ENCODE measurements at places on chromosomes 12 and 14.

DNA sequence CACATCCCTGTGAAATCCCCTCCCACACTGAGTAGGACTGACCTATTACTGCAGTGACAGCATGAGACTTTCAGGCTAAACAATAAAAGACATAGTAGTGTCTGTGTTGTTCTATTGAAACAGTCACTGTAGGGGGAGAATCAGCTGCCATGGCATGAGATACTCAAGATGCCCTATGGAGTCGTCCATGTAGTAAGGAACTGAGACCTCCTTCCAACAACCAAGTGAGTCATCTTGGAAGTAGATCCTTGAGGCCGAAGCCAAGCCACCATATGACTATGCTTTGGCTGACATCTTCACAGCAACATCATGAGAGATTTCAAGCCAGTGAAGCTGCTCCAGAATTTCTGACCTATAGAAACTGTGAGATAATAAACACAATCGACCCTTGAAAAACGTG is 12.1 kb upstream of the LRP6 start:
- no peak for DNase-seq

DNA sequence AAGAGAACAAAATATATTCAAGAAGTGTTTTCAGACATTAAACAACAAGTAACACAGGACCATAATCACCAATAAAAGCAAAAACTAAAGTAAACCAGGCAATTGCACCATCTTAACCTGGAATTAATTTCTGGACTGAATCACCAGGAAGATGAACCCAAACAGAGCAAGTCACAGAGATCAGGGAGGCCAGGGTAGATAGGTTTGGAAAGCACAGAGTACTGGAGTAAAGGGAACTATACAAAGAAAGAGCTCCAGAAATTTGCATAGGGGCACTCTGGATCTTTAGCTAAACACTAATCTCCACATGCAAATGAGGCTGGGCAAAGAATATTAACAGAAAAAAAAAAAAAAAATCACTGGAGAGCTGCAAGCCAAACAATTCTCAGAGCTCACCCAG is 84.7 kb downstream of the NUAK1 start:
- DNase-seq: no peak

DNA sequence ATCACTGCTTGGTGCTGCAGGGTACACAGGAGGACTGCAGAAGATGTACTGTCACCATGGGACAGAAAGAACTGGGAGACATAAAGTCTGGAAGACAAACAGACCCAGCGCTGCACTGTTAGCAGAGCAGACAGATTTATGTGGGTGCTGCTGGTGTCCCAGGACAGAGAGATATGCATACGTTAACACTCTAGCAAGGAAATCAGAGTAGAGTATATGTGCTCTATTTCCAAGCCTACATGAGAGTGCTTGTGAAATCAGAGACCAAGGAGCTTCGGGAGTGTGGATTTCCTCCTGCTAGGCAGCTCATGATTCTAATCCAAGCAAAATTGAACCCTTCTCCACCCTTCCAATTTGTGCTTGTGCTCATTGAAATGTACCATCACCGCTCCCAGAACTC is 416.5 kb downstream of the VRK1 start:
- no peak for DNase-seq

GRCh38 chr12:15592934-15593333 is 196.3 kb downstream of the EPS8 start:
- DNase-seq: no peak

DNA sequence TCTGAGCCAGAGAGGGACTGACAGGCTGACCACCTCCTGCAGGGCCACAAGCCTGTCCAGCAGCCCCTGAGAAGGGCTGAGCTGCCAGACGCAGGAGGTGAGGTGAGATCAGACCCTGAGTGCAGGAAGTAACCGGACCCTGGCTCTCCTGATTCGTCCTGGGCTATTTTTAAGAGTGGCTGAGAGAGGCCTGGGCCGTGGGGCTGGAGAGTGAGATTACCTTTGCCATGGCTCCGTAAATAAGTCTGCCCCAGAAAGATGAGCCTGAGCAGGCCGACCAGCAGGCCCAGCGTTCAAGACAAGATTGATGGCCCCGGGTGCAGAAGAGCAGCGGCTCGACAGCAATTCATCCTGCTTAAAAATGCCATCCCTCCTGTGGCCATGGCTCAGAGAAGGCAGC is 54.2 kb downstream of the SPTB start:
- no peak for DNase-seq

GRCh38 chr14:81400202-81400678 is at the start of gene STON2:
TSS of gene STON2 (minus strand) at chr14:81400324. CDS start at chr14:81398382, 1,942 bp downstream.
- DNase-seq: no peak

DNA sequence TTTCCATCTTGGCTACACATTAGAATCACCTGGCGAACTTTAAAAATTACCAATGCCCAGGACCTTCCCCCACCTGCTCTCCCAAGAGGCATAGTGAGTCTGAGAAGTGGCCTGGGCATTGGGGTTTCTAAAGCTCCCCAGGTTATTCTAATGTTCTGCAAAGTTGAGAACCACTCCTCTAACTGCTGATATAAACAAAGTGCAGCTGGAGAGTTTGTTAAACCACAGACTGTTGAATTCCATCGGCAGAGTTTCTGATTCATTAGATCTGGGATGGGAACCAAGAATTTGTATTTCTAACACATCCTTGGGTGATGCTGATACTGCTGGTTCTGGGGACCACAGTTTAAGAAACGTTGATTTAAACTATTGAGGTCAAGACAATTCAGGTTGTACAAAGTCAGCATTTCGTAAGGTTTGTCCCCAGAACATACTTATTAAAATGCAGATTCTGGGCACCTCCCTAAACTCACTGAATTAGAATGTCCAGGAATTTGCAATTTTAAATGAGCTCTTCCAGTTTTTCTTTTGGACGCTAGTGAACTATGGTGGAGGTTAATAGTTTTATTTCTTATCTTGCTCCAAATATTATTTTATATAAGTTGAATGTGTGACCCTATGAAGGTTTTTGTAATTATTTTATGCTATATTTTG is 309.1 kb downstream of the NRXN3 start:
- no peak for DNase-seq

GRCh38 chr12:54371328-54372112 is 7.2 kb upstream of the GPR84 start:
- DNase-seq: no peak

- DNase-seq: no peak
Observed at GRCh38 chr12:108751821-108752220, 20.5 kb upstream of the CORO1C start.

GRCh38 chr12:103397536-103397935 is 98.2 kb downstream of the C12orf42 start:
- DNase-seq: no peak

GRCh38 chr12:63302941-63303536 is 152.0 kb upstream of the AVPR1A start:
- DNase-seq: no peak

- no peak for DNase-seq
Observed at GRCh38 chr12:45685680-45686079, 43.8 kb upstream of the ARID2 start.

DNA sequence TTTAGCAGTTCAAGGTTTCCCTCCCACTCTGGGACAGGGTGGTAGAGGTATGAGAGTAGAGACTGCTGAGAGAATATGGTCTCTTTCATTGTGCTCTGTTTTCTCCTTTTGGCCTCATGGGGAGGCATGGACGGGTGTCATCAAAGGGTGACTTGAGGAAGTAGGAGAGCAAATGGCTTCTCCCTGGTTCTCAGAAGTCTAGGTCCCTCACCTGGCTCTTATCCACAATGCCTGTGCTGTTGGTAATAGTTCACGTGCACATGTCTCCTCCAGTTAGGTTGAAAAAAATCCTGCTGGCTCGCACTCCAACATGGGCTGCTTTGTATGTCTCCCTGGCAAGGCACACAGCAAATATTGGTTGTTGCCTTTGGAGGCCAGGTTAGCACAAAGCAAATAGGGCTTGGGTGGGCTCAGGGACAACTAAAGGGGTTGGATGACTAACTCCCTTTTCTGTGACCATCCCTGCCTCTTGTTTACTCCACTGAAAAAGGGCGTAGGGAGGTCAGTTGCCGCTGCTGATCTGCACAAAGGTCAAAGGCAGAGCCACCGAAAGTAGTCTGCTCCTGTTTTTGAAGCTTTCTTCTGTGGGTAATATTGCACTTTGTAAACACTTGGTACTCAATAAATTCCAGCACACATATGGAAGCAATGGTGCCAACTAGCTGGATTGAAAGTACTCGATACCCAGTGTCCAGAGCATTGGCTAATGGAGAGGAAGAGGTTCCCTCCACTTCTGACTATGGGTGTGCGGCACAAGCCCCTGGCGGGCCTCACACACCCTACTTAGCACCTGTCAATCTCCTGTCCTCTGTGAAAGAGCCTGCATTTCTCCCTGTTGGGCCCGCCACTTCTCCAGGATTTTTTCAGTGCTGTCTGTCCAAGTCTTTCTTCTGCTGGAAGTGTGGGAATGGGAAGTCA is 121.8 kb downstream of the SLC38A6 start:
- no peak for DNase-seq

- no peak for DNase-seq
Observed at GRCh38 chr12:5798242-5799015, 146.6 kb downstream of the ANO2 start.

GRCh38 chr12:49917788-49918173 is 14.1 kb upstream of the FAIM2 start:
- no peak for DNase-seq

GRCh38 chr12:126397660-126398059 is 1332.4 kb downstream of the AACS start:
- DNase-seq: no peak

DNA sequence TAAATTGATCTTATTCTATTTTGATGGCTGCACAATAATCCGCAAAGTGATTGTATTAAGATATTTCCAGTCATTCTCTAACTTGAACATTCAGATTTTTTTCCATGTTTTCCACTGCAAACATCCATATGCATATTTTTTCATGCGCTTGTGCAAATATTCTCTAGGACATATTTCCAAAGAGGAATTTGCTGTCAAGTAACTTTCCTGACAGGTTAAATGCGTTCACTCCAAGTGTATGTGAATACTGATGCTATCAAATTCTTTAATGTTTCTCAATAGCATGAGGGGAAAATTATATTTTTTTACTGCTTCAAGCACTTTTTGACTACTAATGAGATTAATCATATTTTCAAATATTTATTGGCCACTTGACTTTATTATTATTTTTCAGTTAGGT is 135.3 kb upstream of the LGR5 start:
- DNase-seq: no peak

- DNase-seq: no peak
Observed at GRCh38 chr12:114412825-114413749, 7.1 kb upstream of the TBX5 start.

DNA sequence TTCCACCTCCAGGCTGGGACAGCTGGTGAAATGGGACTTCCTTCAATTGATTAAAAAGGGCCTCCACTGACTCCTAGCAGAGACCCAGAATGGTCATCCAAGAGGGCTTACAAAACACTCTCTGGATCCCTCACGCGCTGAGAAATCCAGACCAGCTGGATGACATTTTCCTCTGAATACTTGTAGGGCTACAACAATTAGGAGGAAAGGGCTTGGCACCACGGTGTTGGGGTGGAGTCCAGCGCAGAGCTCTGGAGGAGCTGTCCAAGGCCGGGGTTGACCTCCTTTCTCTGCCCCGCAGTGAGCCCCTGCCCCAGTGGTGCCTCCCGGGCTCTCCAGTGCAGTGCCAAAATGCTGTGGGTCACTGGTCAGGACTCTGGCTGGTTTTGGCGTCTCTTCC is 189.0 kb upstream of the CCND2 start:
- no peak for DNase-seq

DNA sequence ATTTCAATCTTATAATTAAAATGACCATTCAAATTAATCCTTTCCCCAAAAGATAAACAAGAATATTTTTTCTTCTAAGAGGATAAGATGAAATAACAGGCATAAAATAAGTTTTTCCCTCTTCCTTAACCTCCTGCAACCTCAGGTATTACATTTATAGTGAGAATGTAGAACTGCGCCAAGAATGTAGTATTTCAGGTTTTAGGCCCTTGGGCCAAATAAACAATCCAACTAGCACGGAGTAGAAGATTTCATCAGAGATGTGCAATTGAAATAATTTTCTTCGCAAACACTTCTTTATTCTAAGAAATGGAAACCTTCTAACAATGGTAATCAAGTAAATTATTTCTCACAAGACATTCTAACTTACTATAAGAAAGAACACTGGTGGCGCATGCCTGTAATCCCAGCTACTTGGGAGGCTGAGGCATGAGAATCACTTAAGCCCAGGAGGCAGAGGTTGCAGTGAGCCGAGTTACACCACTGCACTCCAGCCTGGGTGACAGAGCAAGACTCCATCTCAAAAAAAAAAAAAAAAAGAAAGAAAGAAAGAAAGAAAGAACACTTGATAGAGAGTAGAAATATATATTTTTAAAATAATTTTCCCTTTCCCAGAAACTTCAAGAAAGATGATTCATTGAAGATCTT is 100.8 kb downstream of the TAOK3 start:
- no peak for DNase-seq

GRCh38 chr14:68234101-68234905 is 414.7 kb downstream of the RAD51B start:
- no peak for DNase-seq

GRCh38 chr12:44930972-44931600 is 55.0 kb upstream of the NELL2 start:
- no peak for DNase-seq

DNA sequence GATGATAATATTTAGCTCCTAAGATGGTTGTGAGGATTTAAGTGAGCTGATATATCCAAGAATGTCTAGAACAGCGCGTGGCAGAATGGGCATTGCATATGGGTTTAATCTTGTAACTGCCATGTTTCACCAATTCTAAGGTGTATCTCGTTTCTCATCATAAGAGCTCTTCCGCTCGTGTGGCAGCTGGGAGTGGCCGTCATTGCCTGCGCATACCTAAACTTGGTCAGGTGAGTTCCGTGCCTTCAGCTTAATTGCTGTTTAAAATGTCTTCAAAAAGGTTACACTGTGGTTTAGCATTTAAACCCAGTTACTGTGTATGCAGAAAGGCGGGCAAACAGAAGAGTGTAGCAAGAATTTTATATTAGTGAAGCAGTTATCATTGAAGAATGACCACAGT is 4.5 kb upstream of the AQP2 start:
- DNase-seq: no peak

DNA sequence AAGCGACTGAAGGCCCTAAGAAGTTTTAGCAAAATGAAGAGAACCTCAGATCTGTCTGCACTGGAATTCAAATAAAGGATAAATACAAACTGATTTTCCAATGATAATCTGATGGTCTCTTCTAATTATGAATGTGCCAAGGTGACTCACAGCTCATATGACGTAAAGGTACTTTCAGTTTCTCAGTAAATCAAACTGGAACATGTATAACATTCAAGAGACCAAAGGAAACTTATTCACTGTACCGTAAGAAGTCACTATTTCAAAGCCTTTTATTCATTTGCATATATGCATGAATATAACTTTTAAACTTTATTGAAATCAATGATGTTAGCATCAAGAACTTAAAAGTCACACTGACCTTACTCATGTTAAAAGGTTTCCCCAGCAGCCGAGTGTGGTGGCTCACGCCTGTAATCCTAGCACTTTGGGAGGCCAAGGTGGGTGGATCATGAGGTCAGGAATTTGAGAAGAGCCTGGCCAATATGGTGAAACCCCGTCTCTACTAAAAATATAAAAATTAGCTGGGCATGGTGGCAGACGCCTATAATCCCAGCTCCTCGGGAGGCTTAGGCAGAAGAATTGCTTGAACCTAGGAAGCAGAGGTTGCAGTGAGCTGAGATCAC is 52.2 kb downstream of the ATXN2 start:
- no peak for DNase-seq

Measured in T-helper 9 cell (primary cell).